HEK293T (cell line): ENCODE measurements at places on chromosomes 5 and 9.

DNA sequence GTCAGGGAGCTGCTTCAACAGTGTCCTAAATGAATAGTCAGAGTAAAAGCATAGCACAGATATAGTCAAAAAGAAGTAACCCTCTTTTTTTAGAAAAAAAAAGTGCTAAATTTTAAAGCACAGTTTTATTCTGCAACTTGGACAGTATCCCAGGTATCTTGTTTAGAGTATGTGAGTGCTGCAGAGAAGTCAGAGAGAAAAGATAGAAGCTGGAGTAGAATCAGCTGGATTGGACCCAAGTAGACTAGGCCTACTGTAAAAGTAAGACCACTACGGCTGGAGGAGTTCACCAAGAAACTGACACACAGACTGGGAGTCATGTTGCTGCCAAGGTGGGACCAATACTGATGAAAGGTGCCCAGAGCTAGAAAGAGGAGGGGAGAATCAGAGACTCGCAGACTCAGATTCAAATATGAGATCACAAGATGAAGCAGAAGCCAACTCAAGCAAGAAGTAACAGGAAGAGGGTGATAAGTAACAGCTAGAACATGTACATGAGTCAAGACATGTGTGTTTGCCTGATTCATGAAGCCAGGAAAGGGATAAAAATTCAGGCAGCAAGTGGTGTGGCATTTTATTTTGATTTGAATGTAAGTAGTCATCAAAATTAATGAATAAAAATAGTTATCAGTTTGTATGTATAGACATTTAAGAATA is 25.6 kb upstream of the TUSC1 start:
- no peak for DNase-seq

- no peak for DNase-seq
These were observed 52.1 kb upstream of the TYRP1 start for GRCh38 chr9:12640866-12641636.

DNA sequence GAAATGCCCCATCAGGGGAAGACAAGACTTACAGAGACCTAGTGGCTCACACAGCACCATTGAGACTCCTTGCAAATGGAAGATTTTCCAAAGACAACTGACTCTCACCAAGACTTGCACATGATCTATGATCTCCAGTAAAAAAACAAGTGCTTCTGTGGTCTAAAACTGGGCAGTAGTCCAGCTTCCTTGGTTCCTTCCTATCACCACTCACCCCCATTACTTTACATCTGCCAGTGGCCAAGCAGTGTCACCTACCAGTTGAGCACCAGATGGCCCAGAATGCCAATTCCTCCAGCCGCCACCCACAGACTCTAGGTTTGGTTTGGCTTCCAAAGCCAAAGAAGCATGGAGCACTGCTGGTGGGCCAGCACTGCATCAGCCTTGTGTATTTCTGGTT is 47.7 kb downstream of the SH3TC2 start:
- no peak for DNase-seq

GRCh38 chr5:12250454-12250853 is 346.2 kb upstream of the CTNND2 start:
- no peak for DNase-seq
